Left ventricle myocardium superior (tissue), 1 donor: ENCODE measurements at places on chromosomes 2 and 18. TPM values are rescaled to one million over a fixed set of nuclear protein-coding genes. Genes with fewer than 3 reads are reported as not detected.

- no peak for DNase-seq
Observed at GRCh38 chr2:30677861-30678385, 129.3 kb downstream of the CAPN13 start.

GRCh38 chr2:73290049-73290839, 3.1 kb downstream of the EGR4 start:
- no peak for DNase-seq

DNA sequence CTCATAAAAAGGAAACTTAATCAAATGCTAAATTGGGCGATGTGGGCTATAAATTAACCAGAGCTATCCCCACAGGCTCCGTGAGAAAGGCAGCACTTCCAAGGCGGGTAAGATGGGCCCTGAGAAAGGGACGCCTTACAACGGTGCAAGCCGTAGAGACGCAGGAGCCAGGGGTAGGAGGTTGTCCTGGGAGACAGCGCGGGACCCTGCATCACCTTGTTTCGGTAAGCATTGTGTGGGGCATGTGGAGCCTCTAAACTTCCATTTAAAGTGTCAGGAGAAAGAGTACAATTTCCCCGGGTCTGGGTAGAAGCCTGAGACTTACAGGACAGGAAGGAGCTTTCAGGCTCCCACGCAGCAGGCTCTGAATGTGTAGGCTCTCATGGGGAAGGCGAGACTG, 1.2 kb upstream of the PER2 start:
- no peak for DNase-seq

DNA sequence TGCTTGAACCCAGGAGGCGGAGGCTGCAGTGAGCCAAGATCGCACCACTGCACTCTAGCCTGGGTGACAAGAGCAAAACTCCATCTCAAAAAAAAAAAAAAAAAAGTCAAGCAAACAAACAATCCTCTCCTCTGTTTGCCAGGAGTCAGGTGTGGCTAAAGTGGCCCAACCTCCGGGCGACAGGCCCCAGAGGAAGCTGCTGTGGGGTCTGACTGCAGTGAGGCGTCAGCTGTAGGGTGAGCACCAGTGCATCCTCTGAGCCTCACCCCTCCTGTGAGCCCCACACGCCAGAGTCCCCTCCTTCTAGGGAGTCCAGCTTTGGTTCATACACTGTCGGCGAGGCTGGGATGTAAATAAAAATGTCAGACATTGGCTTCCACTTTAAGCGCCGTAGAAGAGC, 76.5 kb upstream of the HS6ST1 start:
- DNase-seq = no peak

DNA sequence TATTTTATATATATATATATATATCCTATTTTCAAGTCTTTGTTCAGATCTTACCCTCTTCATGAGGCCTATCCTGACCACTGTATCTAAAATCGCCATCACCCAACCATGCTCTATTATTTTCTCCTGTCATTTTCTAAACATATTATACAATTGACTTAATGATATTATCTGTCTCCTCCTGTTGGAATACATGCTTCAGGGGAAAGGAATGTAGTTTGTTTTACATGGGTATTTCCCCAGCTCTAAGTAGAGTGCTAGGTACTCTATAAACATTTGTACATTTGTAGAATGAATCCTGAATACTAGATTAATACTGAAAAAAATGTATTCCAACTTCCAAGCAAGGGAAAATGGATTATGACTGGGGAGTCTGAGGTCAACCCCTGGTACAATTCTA, 26.2 kb downstream of the TTC21B start:
- DNase-seq = no peak

- no peak for DNase-seq
Observed at GRCh38 chr2:88896971-88897370, 205.5 kb downstream of the RPIA start.

DNA sequence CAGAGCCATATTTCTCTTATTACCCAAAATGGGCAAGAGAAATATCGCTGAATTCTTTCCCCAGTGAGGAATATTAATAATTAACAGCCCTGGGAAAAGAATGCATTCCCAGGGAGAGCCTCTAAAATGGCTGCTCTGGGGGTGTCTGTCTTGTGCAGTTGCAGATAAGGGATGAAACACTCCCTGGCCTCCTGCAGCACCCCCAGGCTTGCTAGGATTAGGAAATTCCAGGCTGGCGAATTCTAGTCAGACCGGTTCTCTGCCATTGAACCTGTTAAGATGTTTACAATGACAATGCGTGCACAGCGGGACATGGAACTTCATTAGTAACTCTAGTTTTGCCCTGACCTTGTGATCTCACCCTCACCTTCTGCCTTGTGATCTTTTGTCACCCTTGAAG, 24.5 kb downstream of the MRPL30 start:
- DNase-seq = no peak

- no peak for DNase-seq
Observed at GRCh38 chr2:177616731-177617130, 224.2 kb downstream of the AGPS start.

GRCh38 chr2:171323971-171324528, 109.7 kb downstream of the METTL8 start:
- no peak for DNase-seq

DNA sequence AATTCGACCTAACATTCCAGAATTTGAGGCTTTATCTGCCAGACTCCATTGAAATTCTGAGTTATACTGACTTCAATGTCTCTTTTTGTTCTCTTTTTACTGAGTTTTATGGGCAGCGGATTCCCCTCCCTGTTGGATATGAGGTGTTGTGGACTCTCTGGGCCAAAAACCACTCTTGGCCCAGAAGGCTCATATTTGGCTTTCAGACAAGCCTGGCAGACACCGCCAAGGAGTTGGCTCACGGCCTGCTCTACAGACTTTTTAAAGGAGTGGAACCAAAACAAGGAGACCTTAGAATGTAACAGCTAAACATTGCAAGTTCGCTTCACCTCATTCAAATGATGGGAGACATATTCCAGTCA, 206.4 kb upstream of the NCKAP5 start:
- peak; percentile 67 for DNase-seq

DNA sequence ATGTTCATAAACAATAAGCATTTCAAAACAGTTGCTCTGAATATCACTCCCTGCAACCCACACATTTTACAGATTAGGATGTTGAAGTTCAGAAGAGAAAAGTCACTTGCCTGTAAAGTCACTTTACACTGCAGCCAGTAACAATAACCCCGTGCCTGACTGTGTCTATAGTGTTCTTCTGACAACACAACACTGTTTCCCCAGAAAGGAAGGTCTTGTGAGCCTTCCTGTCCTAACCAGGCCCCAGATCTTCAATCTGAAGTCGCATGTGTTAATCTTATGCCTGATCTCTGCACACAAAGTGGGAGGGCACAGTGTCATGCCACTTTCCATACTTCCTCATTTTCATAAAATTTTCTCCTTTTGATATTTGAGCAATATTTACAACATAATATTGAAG, 120.2 kb downstream of the FEZ2 start:
- no peak for DNase-seq

- no peak for DNase-seq
Observed at GRCh38 chr2:152826581-152827279, 108.3 kb downstream of the ARL6IP6 start.

DNA sequence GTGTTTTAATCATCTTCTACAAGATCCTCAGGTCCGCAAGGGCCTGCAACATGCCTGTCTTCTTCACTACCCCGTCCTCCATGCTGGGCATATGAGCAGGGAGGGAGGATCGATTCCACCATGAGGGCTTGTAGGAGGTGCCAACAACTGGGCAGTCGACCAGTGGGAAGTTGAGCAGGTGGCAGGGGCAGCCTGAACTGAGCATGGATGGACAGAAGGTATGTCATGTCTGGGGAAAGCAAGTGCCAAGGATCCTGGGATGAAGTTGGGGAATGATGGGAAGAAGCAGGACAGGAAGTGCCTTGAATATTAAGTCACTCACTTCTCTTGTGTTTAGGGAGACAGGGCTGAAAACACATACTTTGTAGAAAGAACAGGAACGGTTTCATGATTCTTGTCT, 44.7 kb downstream of the CTIF start:
- no peak for DNase-seq

GRCh38 chr2:65615602-65616001, 183.2 kb upstream of the SPRED2 start:
- no peak for DNase-seq

DNA sequence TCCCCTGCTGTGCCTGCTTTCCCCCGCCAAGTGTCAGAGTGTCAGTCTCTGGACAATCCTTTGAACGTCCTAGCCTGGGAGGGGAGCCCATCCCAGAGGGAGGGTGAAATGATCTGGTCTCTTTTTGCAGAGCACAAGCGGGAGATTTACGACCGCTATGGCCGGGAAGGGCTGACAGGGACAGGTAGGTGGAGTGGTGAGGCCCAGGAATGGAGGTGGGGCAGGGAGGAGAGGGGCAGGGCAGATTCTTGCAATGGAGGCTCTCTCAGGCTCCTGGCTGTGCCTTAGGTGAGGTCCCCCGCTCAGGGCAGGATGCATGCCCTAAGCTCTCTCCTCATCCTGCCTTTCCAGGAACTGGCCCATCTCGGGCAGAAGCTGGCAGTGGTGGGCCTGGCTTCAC, 2.4 kb downstream of the DNAJB2 start:
- no peak for DNase-seq

- DNase-seq = no peak
Observed at GRCh38 chr2:105780606-105781005, 35.9 kb downstream of the NCK2 start.

DNA sequence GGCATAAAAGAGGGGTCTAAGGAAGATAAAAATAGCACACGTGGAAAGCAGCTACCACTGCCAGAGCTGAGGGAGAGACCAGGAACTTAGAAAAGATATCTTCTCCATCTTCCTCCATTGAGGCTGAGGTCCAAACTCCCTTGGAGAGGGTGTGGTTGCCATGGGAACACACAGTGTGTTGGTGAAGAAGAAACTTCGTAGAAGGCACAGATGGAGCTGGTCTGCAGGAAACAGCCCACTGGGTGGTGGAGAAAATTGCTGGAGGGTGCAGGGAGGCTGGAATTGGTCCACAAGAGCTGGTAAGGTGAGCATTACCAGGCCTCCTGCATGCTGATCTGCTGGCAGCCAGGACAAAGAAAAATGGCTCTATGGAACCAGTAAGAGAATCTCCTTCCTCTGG, 191.0 kb downstream of the HRH4 start:
- DNase-seq = no peak

DNA sequence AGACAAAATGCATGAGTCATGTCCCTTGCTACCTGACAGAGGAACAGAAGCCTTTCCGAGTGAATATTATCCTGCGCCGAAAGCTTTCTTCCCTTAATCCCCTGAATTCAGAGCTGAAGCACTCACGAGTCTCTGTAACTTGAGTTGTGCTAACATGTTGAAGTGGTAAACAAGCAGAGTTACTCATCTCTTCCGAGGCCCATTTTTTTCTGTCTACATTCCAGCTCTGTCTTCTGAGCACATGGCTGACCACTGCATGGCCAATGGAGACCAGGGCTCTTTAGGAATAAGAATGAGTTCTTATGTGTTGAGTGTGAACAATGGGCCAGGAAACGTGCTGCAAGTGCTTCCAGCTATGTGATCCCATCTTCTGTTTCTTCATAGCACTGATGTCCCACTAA, 73.1 kb upstream of the PID1 start:
- DNase-seq = no peak

DNA sequence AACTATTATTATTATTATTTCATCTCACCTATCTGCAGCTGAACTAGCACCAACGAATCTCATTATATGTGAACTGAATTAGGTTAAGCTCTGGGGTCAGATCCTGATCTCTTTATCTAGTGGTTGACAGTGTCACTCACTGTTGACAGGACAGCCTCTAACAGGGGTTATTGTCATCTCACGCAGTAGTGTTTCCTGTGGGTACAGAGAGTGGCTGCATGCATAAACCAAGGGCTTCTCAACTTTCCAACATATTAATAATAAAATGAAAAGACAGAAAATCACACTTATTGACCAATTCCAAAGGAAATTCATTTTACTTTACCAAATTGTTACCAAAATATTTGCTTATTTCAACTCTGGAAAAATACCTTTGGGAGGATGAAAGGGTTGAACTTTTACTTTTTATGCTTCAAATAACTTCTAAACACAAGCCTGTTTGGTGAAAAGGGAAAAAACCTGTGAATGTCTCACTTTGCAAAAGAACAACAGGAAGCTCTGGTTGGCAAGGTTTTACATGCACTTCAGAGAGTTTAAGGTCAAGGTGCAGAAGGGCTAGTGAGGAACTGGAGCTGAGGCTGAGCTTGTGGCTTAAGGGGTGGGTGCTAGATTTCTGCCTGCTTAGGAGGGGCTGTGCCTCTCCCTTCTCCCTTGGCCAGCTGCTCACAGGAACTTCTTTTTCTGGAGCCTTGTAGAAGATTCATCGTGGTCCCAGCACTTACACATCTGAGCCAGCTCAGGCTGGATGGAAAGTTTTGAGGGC, 72.6 kb downstream of the CTAGE1 start:
- DNase-seq = no peak

DNA sequence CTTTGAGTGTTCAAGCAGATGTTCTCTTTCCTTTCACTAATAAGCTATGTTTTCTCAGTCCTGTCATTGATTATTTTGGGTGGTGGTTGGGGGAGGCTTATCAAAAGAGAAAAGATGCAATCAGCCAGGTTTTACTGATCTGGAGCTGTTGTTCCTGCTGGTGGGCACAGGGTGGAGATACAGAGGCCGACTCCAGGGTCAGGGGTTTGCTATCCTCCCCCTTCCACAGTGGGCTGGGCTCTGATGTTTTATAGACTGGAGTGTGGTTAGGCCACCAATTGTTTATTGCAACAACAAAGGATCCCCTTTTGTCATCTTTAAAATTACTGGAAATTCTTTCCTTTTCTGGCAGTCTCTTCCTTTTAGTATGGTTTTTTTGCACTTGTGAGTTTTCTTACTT, 120.5 kb downstream of the TANC1 start:
- DNase-seq = no peak

GRCh38 chr2:86453836-86454235, 12.7 kb downstream of the KDM3A start:
- DNase-seq = no peak

DNA sequence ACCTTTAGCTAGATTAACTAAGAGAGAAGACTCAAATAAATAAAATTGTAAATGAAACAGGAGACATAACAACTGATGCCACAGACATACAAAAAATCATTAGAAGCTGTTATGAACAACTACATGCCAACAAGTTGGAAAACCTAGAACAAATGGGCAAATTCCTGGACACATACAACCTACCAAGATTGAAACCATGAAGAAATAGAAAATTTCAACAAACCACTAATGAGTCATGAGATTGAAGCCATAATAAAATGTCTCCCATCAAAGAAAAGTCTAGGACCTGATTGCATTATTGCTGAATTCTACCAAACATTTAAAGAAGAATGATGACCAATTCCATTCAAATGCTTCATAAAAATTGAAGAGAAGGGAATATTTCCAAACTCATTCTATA, 54.3 kb downstream of the ST3GAL5 start:
- DNase-seq = no peak

SMAD4 gene
- total RNA-seq = 94.0 TPM

ERMN gene
- not detected for total RNA-seq

LDLRAD4 gene
- total RNA-seq = 26.0 TPM

C1QL2 gene
- not detected for total RNA-seq

STRADB gene
- total RNA-seq = 81.4 TPM

CNTNAP5 gene
- not detected for total RNA-seq

C2orf78 gene
- not detected for total RNA-seq

HOXD1 gene
- total RNA-seq = not detected

EVA1A gene
- 0.94 TPM for total RNA-seq

ANKRD53 gene
- total RNA-seq = 0.92 TPM

PAIP2B gene
- 78.1 TPM for total RNA-seq

APLF gene
- total RNA-seq = 3.9 TPM

CHRNG gene
- total RNA-seq = not detected
